Nucleus accumbens (tissue), 56 donors: ENCODE measurements at places on chromosomes 4 and X.

DNA sequence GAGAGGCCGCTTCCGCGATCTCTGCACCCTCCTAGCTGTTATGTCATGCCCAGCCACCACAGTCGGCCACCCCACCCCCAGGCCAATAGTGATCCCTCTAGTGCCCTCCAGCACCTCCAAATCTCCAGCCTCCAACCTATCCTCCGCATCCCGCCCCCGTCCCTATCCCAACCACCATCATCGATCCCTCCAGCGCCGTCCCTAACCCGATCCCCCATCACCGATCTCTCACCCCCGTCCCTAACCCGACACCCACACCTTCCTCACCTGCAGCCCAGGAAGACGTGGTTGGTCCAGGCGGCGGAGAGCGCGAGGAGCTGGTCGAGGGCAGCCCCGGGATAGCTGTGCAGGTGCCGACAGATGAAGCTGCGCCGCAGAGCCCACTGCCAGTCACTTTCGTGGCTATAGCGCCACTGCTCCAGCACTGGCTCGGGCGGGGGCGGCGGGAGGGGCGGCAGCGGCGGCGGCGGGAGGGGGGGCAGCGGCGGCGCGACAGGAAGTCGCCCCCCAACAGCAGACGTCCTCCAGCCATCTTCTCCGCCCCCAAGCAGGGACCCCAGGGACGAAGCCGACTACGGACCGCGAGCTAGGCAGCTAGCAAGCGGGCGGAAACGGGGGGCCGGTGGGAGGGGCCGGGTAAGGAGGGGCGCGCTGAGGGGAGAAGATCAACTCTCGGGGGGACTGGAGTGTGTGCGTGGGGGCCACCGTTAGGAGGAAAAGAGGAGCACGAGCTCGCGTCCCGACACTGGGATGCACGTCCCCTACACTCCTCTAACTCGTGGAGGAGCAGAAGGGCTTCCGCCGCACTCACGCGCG is 552 bp downstream of the NKRF start:
- DNase-seq, result no peak

GRCh38 chr4:74117024-74117534 is 18.1 kb upstream of the CXCL2 start:
- peak; percentile 64 for DNase-seq

DNA sequence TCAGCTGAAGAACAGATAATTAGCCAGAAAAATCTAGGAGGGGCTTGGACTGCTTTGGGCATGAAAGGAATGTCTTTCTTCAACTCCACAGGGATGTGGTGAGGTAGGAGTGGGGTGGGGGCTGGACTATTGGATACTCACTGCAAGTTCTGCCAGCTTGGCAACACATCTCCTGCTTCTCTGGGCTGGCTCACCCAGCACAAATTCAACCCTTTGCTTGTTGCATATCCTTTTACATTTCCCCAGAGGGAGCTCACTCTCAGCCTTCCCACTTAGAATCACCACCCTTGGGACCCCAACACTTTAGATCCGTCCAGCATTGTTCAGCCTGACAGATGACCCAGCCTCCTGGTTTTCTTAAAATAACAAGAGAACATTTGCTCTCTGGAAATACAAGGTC is 120.6 kb downstream of the KDR start:
- no peak for DNase-seq

DNA sequence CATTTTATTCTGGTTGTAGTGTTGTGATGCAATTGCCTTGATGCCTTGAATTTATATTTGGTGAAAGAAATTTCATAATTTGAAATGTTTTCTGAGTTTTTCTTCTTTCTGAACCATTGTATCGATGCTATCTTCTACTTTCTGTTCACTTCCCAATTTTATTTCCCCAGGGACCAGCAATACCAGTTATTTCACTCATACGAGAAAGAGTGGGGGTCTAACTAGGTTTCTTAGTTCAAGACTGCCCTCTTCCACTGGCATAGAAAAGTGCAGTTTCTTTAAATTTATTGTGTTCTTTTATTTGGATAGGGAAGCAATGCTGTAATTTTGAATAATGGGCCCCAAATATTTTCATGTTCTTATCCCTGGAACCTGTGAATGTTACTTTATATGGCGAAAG is 544.0 kb upstream of the ADGRL3 start:
- no peak for DNase-seq

DNA sequence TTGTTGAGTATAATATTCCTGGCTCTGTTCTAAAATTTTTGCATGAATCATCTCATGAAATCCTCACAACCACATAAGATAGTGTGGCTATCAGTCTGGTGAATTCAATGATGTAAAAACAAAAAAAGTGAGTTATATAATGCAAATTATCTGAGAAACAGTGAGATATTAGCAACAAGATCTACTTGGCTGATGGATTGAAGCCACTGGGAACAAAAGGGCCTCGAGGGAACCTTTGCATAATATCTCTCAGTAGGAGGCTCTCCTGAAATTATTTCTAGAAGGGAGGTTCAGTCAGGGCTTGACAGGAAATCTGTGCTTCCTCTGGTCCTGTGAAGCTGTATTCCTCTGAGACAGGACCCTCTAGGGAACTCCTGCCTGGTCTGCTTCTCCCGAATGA is 30.1 kb upstream of the NUP54 start:
- no peak for DNase-seq

DNA sequence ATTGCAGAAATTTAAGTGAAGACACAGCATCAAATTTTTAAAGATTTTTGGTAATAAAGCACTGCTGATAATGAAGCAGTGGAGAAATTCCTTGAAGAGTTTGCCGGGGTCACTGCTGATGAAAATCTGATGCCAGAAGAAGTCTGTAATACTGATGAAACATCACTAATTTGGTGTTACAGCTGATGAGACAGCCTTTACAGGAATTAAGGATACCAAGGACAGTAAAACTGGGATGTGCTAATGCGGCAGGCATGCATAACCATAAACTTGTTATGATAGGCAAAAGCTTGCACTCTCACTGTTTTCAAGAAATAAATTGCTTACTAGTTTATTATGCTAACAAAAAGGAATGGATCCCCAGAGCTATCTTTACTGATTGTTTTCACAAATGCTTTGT is 52.9 kb upstream of the VEGFC start:
- no peak for DNase-seq

- no peak for DNase-seq
Measured at GRCh38 chr4:32909736-32910135, 2189.6 kb downstream of the PCDH7 start.
